ENCODE measurements at places on chromosomes 16 and 17. TPM values are rescaled to one million over a fixed set of nuclear protein-coding genes. Genes with fewer than 3 reads are reported as not detected.

GRCh38 chr17:49691086-49691676 is 13.3 kb upstream of the SPOP start:
- DNase-seq: no peak

DNA sequence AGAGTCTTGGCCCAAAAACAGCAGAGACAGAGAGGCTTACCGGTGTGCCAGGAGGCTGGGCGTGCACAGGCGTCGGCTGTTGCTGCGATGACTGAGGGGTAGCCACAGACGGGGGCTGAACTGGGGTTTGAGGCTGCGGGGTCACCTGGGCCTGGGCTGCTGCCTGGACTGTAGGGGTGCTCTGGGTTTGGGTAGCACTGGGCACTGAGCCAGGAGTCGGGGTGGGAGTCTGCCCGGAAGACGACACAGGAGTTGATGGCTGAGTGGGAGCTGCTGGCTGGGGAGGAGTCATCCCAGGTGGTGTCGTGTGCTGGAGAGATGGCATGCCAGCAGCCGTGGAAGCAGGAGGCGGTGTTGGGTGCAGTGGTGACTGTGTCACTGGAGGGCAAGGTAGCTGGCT is 53.2 kb upstream of the TRAP1 start:
- DNase-seq: no peak

- DNase-seq: no peak
Measured at GRCh38 chr16:1706386-1707192, 594 bp downstream of the MAPK8IP3 start.

- DNase-seq: no peak
Measured at GRCh38 chr17:82214012-82214628, 1.5 kb upstream of the CCDC57 start.

GRCh38 chr16:82263521-82264143 is 93.6 kb upstream of the MPHOSPH6 start:
- DNase-seq: peak; percentile 21

GRCh38 chr17:57541472-57542394 is 203.4 kb downstream of the CCDC182 start:
- peak; percentile 26 for DNase-seq

DNA sequence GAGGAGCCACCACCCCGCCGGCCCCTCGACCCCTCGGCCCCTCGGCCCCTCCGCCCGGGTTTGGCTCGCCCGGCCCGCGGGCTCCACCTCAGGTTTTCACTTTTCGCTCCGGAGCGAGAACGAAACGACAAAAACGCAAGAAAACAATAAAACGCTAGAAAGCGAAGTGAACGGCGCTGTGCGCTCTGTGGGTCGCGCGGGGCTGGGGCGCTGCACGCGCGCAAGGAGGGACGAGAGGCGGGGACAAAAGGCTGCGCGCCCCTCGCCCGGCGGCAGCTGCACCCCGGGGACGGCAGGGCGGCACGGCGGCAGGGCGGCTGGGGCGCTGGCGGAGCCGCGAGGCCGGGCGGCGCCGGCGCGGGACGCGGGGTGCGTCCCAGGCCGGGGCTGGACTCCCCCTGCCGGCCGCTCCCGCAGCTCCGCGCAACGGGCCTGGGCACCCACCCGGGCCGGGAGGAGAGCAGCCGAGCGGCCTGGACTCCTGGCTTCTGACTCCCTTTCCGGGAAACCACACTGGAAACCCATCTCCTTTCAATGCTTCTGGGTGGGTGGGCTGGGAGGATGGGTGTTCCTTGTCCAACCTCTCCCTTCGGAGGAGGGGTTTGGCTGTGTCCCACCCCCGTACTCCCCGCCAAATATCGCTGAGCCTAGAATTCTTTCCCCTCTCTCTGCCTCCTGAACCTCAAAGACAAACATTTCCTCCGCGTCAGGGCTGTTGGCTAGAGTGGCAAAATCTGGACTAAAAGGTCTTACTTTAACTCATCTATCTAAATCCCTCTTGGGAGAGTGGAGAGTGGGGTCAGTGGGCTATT is 9.9 kb downstream of the TBX2 start:
- peak; percentile 91 for DNase-seq

DNA sequence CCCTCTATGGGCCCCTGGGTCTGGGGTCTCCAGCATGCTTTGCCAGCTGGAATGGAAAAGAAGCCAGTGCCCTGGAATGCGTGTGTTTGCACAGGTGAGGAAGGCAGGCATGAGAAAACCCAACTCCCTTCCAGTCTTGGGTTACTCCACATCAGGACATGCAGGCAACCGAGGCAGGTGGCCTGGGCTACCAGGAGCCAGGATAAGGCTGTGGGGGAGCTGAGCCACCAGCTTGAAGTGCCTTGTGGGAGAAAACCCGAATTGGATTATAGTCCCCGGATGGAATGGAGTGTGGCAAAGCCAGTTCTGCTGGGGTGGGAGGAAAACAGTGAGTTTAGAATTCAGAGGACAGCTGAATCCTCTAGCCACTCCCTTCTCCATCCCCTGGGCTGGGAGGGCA is 7.2 kb downstream of the SRCIN1 start:
- DNase-seq: no peak

DNA sequence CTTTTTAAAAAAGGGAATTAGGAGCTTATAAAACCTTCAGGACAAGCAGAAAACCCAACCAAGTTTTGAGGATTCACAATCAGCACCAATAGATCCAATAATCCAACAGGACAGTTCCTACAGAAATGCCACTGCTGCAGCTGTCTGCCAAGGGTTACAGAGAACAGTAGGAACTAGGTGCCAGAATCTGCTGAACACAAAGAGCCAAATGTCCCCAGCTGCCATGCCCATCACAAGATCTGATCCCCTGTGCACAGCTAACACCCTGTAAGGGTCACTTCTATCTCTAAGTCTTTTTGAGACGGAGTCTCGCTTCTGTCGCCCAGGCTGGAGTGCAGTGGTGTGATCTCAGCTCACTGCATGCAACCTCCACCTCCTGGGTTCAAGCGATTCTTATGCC is 262.3 kb downstream of the STX8 start:
- no peak for DNase-seq

GRCh38 chr16:87451563-87452210 is 41.1 kb downstream of the ZCCHC14 start:
- no peak for DNase-seq

GRCh38 chr17:4082136-4082924 is 60.5 kb downstream of the ZZEF1 start:
- DNase-seq: no peak

GRCh38 chr16:66849549-66849948 is 5.3 kb downstream of the CA7 start:
- no peak for DNase-seq

GRCh38 chr17:57902800-57903759 is 52.1 kb downstream of the CUEDC1 start:
- peak; percentile 95 for DNase-seq

GRCh38 chr16:71927383-71927782 is 32.1 kb downstream of the IST1 start:
- no peak for DNase-seq

DNA sequence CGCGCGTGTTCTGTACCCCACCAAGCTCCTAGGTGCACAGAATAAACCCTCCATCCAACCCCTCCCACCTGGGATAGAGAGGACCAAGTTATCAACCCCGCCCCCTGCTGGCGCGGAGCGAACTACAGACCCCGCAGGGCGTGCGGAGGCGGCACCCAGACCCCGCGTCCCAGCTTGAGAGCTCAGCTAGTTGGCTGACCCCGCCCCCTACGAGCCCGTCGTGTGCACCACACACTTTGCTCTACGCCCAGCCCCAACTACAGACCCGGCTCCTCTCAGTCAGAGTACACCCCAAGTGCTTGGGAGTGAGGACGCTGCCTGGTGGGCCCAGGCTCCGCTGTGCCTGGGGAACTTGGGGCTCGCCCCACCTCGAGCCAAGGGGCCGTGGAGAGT is 1.5 kb downstream of the GRIN2A start:
- no peak for DNase-seq

FOXC2 gene
- 0.16 TPM for total RNA-seq

CDH8 gene
- 0.57 TPM for total RNA-seq

KRTAP9-2 gene
- not detected for total RNA-seq

HOXB8 gene
- 1.4 TPM for total RNA-seq

PGAP6 gene
- 13.8 TPM for total RNA-seq

KRT28 gene
- not detected for total RNA-seq

SYNGR2 gene
- total RNA-seq: 145 TPM

CUEDC1 gene
- total RNA-seq: 13.9 TPM

CNGB1 gene
- not detected for total RNA-seq

OR3A3 gene
- not detected for total RNA-seq

Measured in lower leg skin (tissue), 4 donors.